Kidney epithelial cell (primary cell): ENCODE measurements at places on chromosomes 2 and 18. TPM values are rescaled to one million over a fixed set of nuclear protein-coding genes. Genes with fewer than 3 reads are reported as not detected.

Gene HOXD9
- 11.6 and 12.2 TPM in 2 replicates for total RNA-seq

Gene NT5C1B
- not detected in 2 replicates for total RNA-seq

Gene ODC1
- total RNA-seq, result 354 and 394 TPM in 2 replicates

Gene RNF181
- 220 and 271 TPM in 2 replicates for total RNA-seq

Gene ABCG8
- not detected in 2 replicates for total RNA-seq

Gene RGPD3
- 0.14 and 0.46 TPM in 2 replicates for total RNA-seq

Gene CABYR
- total RNA-seq, result 5.1 and 5.5 TPM in 2 replicates

Gene IDH1
- 98.9 and 108 TPM in 2 replicates for total RNA-seq

Gene UGT1A4
- not detected in 2 replicates for total RNA-seq

DNA sequence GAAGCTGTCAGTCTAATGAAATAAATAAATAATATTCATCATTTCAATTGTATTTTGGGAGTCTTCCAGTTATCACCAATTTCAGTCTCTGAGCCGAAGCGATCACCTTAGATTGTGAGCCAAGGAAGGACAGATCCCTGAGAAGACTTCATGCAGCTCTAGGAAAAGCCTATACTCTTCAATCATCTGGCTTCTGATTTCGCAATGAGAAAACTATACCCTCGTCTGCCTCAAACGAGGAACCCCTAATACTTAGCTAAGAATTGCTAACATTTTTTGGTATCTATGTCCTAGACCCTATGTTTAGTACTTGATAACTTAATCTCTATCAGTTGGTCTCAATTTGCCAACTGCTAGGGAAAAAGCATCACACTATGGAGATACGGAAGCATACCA is 4.5 kb upstream of the TTC27 start:
- DNase-seq, result no peak

DNA sequence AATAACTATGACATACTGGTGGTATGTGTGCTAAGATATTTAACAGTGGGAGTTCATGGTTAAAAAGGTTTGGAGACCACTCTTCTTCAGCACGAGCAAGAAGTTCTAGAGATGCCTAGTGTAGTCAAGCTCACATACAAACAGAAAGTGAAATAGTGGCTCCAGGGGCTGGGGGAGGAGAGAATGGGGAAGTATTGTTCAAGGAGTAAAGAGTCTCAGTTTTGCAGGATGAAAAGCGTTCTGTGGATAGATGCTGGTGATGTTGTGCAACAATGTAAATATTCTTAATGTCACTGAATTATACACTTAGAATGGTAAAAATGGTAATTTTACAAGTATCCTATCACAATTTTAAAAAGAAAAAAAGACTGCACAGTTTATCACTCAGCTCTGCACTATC is 29.0 kb upstream of the EPAS1 start:
- no peak for DNase-seq

DNA sequence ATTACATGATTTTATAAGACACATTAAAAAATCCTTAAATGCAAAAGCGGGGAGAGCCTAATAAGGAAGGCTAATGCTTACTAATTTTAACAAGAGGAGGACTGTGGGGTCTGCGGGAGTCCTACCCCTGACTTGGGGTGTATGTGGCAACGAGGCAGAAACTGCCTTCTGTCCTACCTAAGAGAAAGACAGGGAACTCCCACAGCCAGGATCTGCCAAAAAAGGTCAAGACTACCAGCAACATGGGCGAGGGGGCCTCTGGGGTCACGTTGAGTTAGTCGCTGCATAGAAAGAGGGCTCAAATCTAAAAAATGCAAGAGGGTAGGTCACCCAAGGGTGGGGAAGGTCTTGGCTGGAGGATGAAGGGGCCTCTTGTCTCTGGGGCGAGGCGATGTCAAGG is 529 bp upstream of the AMER3 start:
- DNase-seq, result no peak

- DNase-seq, result no peak
These were observed 31.5 kb upstream of the ASNSD1 start for GRCh38 chr2:189629531-189630453.

GRCh38 chr18:27662949-27663348 is 477.8 kb upstream of the CHST9 start:
- DNase-seq, result no peak

DNA sequence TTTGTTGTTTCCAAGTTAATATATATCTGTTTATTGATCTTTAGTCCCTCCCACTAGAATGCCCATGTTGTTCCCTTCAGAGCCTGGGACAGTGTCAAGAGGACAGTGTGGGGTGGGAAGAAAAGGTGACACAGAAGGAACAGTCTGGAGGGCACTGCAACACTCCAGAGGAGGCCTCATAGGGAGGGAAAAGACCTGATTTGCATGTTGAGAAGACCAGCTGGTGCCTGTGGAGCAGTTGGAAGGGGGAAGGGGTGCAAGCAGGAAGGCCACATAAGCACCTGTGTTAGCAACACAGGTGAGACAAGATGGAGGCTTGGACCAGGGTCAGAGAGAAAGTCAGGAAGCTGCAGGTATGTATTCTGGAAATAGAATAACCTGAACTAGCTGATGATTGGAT is 48.1 kb upstream of the FHOD3 start:
- no peak for DNase-seq

GRCh38 chr2:72497763-72498162 is 328.1 kb downstream of the EXOC6B start:
- no peak for DNase-seq

GRCh38 chr2:74843899-74844298 is 10.0 kb downstream of the HK2 start:
- no peak for DNase-seq

GRCh38 chr18:45157576-45157975 is 457.7 kb upstream of the SLC14A2 start:
- DNase-seq, result no peak

DNA sequence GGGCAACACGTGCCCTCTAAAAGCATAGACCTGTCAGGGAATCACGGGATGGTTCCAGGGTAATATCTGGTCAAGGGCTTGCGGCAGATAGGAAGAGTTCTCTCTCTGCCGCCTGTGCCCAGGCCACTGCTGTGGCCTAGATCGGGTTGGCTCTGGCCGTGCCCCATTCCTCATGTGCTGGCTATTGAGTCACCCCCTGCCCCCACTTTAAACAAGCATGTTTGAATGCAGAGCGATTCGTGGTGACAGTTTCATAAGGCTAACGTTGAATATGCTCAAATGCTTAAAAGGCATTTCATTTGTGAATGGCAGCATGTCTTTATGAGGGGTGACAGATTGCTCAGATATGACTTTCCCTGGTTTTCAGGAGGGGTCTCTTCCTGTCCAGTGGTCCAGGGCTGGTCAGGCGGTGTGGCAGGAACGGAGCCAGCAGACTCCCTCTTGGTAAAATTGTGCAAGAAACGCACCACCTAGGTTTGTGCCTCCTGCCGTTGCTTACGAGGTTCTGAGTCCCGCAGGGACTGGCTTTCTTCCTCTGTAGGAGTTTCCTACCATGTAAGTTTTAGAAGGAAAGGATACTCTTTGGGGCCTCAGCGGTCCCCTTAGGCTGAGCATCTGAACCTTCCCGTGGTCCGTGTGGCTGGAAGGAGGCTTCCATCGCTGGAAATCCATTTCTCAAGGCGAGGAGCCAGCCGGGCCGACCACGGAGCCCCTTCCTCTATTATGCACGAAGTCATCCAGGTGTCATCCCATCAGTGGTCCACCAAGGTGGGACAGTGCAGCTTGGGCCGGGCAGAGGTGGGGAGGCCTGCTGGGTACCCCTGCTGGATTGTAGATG is 50.2 kb downstream of the AGAP1 start:
- DNase-seq, result no peak

- no peak for DNase-seq
These were observed 127.3 kb downstream of the BCL2 start for GRCh38 chr18:63192126-63192884.

GRCh38 chr18:38257661-38258060 is 692.1 kb upstream of the CELF4 start:
- DNase-seq, result no peak

GRCh38 chr2:19686439-19686838 is 215.3 kb downstream of the TTC32 start:
- DNase-seq, result no peak

GRCh38 chr2:181575650-181576025 is 81.3 kb downstream of the CERKL start:
- no peak for DNase-seq

DNA sequence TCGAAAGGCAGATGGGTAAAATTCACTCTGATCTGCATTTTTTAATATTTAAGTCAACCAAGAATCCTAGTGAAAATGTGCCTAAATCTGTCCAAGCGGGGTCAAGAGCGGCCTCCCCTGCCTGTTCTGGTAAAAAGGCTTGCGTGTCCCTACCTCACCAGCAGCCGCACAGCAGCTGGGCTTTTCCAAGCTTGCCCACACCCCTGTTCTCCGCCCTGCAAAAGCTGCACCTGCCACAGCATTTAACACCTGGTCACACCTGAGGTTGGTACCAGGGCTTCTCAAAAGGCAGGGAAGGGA is 25.8 kb upstream of the TMEM182 start:
- DNase-seq, result no peak

GRCh38 chr2:204738721-204739120 is 193.4 kb downstream of the PARD3B start:
- no peak for DNase-seq

GRCh38 chr2:70891572-70892357 is 43.9 kb upstream of the ATP6V1B1 start:
- DNase-seq, result no peak

DNA sequence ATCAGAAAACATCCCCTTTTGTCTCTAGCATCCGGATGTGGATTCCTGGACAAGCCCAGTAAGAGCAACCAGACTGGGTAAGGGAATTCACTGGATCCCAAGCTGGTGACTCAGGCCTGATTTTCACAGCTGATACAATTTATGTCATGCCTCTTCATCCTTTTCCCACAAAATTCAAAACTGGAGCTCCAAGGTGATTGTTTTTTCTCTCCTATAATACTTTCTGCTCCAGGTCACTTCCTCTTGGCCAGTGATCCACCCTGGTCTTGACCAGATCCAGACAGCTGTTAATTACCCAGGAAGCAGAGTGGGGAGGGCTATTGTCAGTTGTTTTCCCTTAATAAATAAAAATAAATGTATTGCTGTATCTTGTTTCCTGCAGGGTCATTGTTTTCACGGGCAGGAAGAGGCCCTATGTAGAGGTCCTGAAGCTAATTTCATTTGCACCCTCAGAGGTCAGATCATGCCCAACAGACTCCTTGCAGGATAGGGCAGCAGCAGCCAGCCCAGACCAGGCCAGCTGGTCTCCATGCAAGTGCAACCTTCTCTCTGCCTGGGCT is 57.6 kb downstream of the EVA1A start:
- peak; percentile 77 for DNase-seq

GRCh38 chr18:49380801-49381200 is 79.6 kb downstream of the DYM start:
- no peak for DNase-seq
